ENCODE measurements at places on chromosomes 11 and 22.

GRCh38 chr11:127454856-127455255 is 454.3 kb upstream of the KIRREL3 start:
- no peak for DNase-seq

GRCh38 chr22:50242406-50242949 is 2.3 kb downstream of the TUBGCP6 start:
- no peak for DNase-seq

DNA sequence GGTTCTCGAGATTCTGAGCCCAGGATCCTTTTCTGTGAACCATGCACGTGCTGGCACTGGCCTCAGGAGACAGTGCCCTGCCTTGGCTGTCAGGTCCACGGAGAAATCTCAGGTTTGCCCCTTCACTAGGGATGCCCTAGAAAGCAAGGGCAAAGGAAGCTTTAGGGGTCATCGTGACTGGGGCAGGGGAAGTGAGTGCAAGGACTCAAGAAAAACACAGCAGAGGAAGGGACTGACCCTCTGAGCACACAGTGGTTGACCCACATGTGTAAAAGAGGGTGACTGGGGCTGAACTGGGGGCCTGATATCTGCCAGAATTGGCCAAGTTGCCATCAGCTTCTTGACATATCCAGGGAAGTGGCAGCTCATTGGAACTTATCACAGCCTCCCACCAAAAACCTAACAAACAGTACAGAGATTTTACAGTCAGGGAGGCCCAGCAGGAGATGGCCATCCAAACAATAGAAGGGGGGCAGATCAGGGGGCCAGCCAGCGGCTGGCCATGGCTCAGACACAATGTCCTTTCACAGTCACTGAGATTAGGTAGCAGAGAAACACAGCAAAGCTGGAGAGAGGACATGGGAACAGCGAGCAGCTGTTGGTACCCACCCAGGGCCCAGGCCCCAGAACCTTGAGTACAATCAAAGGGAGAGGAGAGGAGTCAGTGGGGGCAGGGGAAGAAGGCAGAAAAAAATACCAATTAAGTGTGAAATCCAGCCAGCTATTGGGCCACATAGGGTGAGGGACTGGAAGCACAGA is 4.4 kb downstream of the TMEM121B start:
- no peak for DNase-seq

GRCh38 chr11:131824771-131825170 is 454.4 kb downstream of the NTM start:
- DNase-seq = no peak

All from activated T-cell treated with anti-CD3 and anti-CD28 coated beads for 48 hours (primary cell).